ENCODE measurements at places on chromosomes 7 and 10. TPM values are rescaled to one million over a fixed set of nuclear protein-coding genes. Genes with fewer than 3 reads are reported as not detected.

Gene SLC26A5
- not detected for total RNA-seq

Gene SLC39A12
- total RNA-seq = 0.04 TPM

Gene GNAI1
- 37.2 TPM for total RNA-seq

Gene SFTPA1
- total RNA-seq = not detected

- DNase-seq = no peak
Observed at GRCh38 chr10:44017483-44018145, 367.3 kb downstream of the CXCL12 start.

DNA sequence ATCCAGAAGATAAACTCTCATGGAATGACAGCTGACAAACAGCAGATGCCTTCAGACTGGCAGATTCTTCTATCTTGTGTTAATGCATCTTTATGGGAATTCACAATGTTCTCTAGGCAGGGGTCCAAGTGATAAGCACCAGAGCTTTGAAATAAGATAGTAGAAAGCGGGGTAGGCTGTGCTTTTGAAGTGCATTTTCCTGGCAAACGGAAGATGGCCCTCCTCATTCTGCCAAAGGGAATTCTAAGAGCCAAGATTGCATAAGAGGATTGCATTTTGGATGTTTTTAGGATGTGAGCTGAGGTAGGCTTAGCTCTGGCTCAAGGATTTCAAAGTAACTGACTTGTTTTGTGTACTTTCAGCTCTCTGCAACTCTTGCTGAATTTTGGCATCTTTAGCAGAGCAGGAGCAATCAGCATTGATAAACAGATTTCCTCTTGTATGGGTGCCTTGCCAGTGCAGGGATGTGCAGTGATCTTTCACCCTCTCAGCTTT is 298.5 kb upstream of the KLF6 start:
- peak; percentile 66 for DNase-seq

DNA sequence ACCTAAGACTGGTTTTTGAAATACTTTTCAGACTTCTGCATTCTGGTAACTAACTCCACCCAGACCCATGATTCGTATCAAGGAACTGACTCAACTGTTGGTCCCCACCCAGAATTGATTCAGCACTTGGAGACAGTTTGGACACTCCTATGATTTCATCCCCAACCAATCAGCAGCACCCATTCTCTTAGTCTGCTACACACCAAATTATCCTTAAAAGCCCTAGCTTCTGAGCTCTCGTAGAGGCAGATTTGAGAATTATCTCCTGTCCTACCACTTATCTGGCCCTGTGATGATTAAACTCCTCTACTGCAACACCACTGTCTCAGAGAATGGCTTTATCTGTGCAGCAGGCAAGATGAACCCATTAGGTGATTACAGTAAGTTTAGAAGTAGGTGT is 7.7 kb upstream of the GSTO1 start:
- DNase-seq = peak; percentile 37

GRCh38 chr10:47047577-47048525 is 136.6 kb downstream of the PTPN20 start:
- peak; percentile 69 for DNase-seq
